ENCODE measurements at places on chromosomes 6 and 20.

GRCh38 chr20:3680701-3681351, 984 bp downstream of the ADAM33 start:
- no peak for DNase-seq

GRCh38 chr20:37081717-37082289, 14.0 kb downstream of the RBL1 start:
- DNase-seq, result no peak

DNA sequence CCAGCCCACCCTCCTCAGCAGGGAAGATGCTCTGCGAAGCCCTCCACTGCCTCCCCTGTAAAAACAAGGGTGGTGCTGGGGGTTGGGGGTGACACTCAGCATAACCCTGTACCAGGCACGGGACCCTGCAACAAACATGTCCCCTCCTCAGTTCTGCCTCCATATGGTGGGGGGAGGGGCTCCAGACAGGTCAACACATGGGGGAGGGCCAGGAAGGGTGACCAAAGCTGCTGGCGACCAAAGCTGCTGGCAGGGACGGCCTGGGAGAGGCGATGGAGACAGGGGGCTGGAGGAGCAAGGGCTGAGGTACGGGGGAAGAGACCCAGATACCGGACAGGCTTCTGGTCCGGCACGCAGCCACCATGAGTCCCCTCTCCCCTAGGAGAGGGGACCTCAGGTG, 123.2 kb downstream of the TAF4 start:
- DNase-seq, result no peak

- no peak for DNase-seq
Measured at GRCh38 chr6:137995371-137995770, 111.8 kb downstream of the PERP start.

DNA sequence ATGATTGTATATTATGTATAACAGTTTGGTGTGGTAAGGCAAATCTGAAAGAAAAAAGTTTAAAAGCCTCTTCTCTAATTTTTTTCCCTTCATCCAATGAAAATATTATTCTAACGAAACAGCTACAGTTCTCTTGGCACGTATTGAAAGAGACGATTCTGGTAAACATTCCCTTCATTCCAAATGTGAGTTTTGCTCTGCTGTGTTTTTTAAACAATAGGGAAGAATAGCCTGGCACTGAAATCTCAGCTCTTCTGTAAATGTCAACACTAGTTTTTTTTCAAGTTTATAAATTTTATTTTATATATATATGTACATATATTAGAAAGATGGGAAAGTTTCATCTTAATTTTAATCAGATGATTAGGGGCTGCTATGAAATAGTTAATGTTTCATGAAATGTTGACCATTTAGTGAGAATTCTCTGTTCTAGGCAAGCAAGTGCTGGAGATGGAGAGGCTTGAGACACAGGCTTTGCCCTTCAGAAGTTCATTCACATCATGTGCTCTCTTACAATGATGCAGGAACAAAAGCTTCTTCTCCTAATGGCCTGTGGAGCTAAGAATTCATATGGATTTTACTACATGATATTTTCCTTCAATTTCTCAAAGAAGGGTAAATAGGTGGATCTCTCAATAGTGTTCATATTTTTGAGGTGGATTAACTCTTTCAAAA, 4.1 kb downstream of the PAQR8 start:
- DNase-seq, result no peak

DNA sequence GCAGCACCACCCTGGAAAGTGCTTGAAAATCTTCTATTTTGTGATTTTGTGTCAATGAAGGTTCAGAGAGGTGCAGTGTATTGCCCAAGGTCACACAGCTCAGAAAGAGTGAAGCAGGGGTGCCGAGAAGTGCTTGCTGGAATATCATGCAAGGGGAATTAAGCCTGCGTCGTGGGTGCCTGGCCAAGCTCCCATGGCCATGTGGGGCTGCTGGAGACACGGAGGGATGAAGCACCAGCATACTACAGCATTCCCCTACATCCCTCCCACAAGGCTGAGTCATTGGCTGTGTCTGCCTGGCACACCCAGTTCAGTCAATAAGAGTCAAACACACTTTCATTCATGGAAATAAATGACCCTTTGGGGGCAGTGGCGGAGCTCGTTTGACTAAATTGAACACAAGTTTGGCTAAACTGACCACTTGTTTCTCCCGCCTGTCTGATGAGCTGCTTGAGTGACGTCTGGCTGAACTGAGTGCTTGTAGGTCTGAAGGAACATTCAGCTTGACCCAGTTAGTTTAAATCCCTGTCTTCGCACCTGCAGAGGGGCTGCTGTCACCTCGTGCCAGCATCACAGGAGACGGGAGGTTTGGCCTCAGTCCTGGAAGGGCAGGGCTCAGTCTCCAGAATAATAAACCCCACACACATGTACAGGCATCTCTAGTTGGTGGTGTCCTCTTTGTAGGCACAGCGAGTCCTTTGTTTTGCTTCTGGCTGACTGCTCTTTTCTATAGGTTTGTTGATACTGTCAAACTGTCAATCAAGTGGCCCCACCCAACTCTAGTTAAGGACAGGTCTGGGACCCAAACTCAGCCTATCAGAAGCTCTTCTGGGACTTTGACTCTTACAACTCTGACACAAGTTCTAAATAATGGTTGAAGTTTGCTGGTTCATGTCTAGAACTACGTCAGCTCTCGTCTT, 8.4 kb upstream of the TGM2 start:
- no peak for DNase-seq

GRCh38 chr6:42103753-42104094, 38.7 kb downstream of the C6orf132 start:
- DNase-seq, result no peak

- no peak for DNase-seq
Measured at GRCh38 chr20:16364320-16364687, 208.9 kb downstream of the KIF16B start.

DNA sequence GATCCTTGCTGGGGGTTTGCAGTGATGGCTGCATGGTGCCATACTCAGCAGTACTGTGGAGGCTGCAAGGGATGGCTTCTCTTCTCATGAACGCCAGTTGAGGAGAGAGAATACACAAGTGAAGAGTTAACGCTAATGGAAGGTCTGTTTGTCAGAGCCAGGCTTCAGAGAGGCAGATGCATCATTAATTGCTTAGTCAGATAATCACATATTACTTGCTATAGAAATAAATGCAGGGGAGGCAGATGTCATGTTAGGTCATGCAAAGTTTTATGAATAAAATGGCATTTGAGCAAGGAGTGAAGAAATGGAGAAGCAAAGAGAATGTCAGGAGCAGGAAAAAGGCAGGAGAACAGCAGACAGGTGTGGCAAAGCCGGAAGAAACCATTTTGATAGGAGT, 51.2 kb downstream of the CDS2 start:
- no peak for DNase-seq

GRCh38 chr20:50844430-50845100, 49.7 kb downstream of the BCAS4 start:
- peak; percentile 81 for DNase-seq

DNA sequence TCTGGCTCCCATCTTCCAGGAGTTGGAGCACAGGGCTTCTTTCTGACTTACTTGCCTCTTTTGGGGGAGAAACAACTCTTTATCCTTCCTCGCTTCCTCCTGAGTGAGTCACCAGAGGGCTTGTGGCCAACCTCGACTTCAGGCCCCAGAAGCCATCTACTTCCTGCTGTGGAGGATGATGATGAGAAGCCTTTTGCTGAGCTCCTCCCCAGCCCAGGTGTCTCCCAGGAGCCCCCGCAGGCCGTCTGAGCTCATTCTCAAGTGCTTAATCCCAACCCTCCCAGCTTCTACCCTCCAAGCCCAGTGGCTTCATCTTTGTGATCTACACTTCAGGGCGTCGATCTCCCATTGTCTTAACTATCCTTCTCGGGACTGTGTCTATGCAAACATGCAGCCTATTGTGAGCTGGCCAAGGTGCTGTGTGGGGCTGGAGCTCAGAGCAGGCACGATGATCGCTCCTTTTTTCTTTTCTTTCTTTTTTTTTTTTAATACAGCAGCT, 27.9 kb downstream of the SDCBP2 start:
- peak; percentile 72 for DNase-seq

- DNase-seq, result no peak
Measured at GRCh38 chr6:119482850-119483285, 133.3 kb upstream of the MAN1A1 start.

DNA sequence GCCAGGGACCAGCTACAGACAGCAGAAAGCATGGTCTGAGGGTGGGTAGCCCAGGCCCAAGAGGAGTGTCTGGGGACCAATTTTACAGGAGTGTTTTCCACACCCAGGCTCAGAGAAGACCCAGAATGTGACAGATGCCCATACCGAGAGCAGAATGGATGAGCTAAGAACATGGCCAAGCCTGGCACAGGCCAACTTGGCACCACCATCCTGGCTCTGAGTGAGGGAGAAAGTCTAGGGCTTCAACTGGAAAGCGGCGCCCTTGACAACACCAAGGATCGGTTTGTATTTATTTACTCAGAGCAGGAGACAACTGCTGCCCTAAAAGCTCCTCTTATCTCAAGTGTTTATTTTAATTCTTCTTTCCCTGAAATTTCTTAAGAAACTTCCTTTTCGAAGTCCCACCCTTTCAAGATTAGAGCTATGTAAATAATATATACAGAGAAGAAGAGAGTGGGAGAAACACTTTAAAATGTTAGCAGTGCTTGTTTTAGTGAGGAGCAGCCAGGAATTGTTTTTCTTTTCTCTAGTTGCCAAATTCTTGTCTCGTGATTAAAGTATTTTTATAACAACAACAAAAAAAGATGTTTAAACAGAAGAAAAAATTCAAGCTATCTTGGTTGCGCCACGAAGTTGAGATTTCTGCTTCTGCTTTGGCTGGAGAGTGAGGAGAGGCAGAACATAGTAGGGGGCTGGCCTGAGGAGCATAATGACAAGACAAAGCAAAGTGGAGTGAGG, 16.2 kb downstream of the TNXB start:
- no peak for DNase-seq

- DNase-seq, result no peak
Measured at GRCh38 chr6:63897459-63897858, 261.9 kb downstream of the PHF3 start.

GRCh38 chr20:53668992-53669391, 75.4 kb upstream of the ZNF217 start:
- no peak for DNase-seq

DNA sequence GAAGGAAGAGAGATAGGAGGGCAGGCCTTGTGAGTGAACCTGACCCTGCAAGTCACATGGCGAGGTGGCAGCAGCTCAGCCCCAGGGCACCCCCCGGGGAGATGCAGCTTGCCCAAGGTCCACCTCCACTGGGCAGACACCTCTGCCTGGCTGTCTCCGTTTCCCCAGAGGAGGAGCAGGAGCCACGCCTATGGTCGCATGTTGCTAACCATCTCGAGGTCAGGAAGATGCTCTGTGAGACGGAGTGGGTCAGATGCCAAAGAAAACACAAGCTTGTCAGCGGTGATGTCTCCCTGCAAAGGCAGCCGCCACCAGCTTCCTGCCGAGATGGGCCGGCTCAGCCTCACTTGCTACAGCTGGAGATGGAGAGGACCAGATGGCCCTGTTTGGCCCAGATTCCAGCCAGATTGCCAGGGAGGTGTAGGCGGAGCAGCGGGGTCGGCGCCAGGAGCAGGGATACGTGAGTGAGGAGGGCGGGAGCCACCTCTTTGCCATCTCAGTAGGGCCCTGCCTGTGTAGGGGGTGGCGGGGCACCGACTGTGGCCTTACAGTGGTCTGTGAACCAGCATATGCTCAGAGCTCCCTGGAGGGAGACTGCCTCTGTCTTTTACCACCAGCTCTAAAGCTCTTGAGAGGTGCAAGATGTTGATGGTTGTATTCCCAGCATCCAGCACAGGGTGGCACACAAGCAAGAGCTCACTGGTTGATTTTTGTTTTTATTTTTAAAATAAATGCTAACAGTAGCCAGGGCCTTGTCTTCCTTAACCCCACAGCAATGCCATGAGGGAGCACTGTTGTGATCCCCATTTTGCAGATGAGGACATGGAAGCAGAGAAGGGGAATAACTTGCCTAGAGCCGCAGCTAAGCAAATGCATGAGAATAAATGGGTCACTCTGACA, 42.9 kb upstream of the FAM83D start:
- no peak for DNase-seq

DNA sequence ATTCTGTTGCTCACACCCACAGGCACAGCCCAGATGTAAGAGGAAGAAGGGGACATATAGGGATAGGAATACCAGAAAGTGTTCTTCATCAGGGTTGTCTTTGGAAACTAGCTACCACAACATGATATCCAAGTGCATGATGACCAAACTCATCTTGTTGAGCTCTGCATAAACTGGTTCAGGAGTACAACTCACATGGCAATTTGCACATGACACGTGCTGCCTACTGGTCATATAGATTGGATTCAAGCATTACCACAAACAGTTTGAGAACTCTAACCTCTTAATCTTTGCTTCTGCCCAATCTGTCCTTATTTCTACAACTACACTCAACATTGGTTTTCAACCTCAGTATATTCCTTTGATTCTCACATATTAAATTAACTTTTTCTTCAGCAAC, 184.7 kb upstream of the PCSK2 start:
- DNase-seq, result no peak
